ENCODE measurements at places on chromosomes 12 and 14. TPM values are rescaled to one million over a fixed set of nuclear protein-coding genes. Genes with fewer than 3 reads are reported as not detected.

DNA sequence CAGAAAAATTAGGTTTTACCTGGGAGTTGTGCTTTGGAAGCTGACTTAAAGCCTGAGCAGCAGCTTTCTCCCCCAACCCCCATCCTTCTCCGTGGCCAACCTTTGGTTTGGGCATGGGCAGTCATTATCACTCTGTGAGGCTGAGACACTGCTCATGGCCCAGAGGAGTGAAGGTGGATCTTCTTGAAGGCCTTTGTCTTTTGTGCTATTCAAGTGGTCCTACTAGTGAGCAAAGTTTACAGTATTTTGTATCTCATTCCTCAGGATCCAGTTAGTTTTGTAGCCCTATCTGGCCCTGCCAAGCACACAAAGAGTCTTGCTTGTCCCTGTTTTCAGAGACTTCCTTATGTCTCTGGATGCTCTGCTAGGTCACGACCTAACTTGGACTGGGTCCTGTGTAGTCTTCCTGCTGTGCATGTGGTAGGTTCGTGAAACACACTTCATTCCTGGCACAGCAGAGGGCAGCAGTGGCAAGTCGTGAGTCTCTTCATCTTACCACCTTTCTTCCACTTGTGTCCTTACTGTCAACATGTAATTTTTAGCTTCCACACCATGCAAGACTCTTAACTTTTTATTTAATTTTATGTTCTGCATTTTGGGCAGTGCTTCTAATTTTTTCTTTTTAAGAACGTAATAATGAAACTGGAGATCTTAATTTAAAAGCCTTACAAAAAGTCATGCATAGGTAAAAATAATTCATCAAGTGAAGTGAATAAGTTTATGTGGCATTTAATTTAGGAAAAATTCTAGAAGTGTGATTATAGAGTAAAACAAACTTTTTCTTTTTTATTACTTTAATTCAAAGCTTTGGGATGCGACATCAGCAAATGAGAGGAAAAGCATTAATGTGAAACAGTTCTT is 53.7 kb downstream of the APAF1 start:
- H3K27ac ChIP-seq, result no peak overlapping the region
- DNase-seq, result peak; percentile 61
- H3K4me3 ChIP-seq, result no peak overlapping the region
- peaks cover 12% of the 10 kb centered on the region for H3K4me1 ChIP-seq
- H3K36me3 ChIP-seq, result peaks cover 18% of the 10 kb centered on the region
- no peaks in the 10 kb centered on the region for H3K27me3 ChIP-seq

DNA sequence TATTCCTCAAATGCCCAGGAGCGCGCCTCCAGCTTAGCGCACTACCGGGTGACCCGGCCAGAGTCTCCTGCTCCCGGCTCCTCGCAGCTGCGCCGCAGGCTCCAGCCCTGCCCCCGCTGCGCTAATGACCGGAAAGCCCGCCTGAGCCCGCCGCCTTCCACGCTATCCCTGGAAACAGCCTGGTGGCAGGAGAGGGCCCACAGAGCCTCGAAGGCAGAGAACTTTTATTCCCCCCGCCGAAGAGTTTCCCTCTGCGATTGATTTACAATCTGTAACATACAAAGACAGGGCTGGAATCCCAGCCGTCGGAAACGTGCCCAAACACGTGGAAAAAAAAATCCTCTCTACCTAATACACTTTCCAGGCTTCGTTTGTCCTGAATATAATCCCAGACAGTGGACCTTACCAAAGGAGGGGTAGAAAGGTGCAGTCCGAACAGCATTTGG is 1.5 kb downstream of the COL2A1 start:
- no peak overlapping the region for H3K4me3 ChIP-seq
- H3K36me3 ChIP-seq, result no peaks in the 10 kb centered on the region
- H3K27me3 ChIP-seq, result peaks cover 45% of the 10 kb centered on the region
- peak; percentile 68 for DNase-seq
- H3K27ac ChIP-seq, result no peak overlapping the region

DNA sequence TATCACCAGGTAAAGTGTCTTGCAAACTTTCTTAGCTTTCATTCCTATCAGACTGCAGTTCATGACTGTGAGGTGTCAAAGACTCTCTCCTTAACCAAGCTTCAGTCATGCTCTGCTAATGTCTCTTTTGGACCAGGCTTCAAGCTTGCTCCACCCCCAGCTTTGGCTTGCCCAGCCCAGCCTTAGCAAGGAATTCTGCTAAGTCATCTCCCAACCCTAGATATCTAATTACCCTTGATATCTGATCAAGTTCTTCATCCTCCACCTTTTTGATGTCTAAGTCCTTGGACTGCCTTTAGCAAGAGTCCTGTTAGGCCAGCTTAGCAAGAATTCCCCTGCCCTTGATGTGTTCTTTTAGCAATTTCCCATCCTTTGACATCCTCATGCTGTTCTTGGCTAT is 108.9 kb upstream of the FGD4 start:
- peaks cover 4% of the 10 kb centered on the region for H3K36me3 ChIP-seq
- DNase-seq, result no peak
- no peak overlapping the region for H3K27ac ChIP-seq
- no peaks in the 10 kb centered on the region for H3K27me3 ChIP-seq
- H3K4me1 ChIP-seq, result peaks cover 5% of the 10 kb centered on the region

DNA sequence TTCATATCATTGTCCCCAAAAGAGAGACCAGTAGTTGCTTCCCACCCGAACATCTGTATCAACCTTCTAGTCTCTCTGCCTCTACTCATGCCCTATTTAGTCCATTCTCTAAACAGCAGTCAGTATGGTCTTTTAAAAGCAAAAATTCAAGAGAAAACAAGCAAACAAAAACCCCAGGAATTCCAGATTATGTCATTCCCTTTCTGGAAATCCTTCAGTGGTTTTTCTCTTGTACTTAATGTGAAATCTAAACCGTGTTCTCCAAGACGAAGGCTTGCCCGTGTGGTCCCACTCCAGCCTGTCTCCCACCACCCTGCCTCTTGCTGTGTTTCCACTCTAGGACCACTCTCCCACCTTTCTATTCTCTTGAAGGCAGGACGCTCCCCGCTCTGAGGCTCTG is 90.8 kb downstream of the TMEM30B start:
- DNase-seq, result no peak
- no peak overlapping the region for H3K4me3 ChIP-seq
- H3K36me3 ChIP-seq, result no peaks in the 10 kb centered on the region
- H3K27ac ChIP-seq, result no peak overlapping the region
- H3K4me1 ChIP-seq, result peaks cover 8% of the 10 kb centered on the region

DNA sequence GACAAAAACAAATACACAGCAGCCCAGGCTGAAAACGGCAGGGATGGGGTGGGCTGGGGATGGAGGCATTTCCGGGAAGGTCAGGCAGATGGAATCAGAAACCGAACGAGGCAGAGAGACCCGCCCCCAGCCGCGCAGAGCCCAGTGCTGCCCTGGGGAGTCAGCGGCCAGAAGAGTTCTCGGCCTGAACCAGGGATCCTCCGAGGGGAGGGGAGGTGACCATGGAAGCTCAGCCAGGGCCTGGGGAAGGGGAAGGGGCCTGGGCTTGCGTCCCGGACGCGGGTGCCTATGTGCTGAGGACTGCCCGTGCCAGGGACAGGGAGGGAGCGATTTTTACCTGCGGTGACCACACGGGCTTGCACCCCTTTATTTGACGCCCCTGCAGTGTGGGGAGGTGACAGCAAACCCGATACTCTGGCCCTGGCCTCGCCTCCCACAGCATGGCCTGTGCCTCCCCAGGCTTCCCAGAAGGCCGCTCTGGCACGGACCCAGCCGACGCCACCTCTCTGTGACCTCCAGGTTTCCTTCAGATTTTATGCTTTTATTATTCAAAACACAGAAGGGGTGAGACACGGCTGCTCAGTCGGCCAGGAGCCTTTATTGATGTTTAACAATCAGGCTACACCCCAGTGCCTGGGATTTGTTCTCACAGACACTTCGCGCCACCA is 7.7 kb downstream of the LRCOL1 start:
- H3K36me3 ChIP-seq, result peaks cover 5% of the 10 kb centered on the region
- peak overlapping the region; percentile 72 for H3K4me3 ChIP-seq
- H3K4me1 ChIP-seq, result peaks cover 12% of the 10 kb centered on the region
- H3K27me3 ChIP-seq, result peaks cover 30% of the 10 kb centered on the region

GRCh38 chr14:74426202-74426582 is at the start of gene SYNDIG1L:
SYNDIG1L (minus strand) TSS chr14:74426210; CDS start chr14:74409744, 16,466 bp downstream.
- H3K4me1 ChIP-seq, result peaks cover 21% of the 10 kb centered on the region
- peak within 1 kb of the TSS; percentile 84 for H3K4me3 ChIP-seq
- no peak for DNase-seq

- peaks cover 23% of the 10 kb centered on the region for H3K4me1 ChIP-seq
- peaks cover 5% of the 10 kb centered on the region for H3K27me3 ChIP-seq
Observed at GRCh38 chr14:61690982-61691381, 4.3 kb upstream of the HIF1A start.

- no peaks in the 10 kb centered on the region for H3K4me1 ChIP-seq
- no peak for DNase-seq
- no peaks in the 10 kb centered on the region for H3K36me3 ChIP-seq
- H3K4me3 ChIP-seq, result no peak overlapping the region
- H3K27ac ChIP-seq, result no peak overlapping the region
Observed at GRCh38 chr14:91918186-91918883, 29.2 kb downstream of the FBLN5 start.

DNA sequence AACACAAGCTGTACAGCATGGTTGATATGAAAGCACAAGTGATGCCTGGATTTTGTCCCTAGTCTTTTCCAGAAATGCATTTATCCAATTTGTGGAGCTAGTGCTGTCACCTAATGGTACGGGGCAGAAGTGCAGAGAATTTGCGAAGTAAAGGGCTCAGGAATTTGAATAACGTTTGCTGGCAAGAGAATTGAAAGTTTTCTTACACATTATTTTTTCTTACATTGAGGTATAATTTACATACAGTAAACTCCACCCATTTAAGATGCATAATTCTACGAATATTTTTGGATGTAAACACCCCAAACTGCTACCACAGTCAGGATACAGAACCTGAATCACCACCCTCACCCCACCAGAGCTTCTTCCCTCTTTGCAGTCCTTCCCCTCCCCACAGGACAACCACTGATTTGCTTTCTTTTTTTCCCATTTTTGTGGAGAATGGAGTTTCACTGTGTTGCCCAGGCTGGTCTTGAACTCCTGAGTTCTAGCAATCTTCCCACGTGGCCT is 3.5 kb downstream of the AICDA start:
- H3K27me3 ChIP-seq, result peaks cover 7% of the 10 kb centered on the region
- H3K4me1 ChIP-seq, result peaks cover 14% of the 10 kb centered on the region
- no peak overlapping the region for H3K27ac ChIP-seq
- H3K36me3 ChIP-seq, result no peaks in the 10 kb centered on the region
- peak; percentile 35 for DNase-seq

DNA sequence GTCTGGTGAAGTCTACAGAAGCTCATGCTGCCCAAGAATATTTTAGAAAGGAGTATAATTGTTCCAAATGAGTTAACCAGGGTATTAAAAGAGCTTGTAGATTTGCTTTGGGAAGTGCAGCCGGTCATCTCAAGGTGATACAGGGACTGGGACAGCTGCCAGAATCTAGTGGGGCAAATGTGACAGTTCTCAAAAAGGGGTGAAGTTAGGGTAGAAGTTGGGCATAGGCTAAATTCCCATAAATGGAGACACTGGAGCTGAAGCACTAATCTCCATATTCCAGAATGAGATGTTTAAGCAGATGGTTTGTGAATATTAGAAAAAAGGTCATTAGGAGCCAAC is 94.7 kb downstream of the ANO6 start:
- peaks cover 2% of the 10 kb centered on the region for H3K27me3 ChIP-seq
- H3K4me3 ChIP-seq, result no peak overlapping the region
- DNase-seq, result no peak

DNA sequence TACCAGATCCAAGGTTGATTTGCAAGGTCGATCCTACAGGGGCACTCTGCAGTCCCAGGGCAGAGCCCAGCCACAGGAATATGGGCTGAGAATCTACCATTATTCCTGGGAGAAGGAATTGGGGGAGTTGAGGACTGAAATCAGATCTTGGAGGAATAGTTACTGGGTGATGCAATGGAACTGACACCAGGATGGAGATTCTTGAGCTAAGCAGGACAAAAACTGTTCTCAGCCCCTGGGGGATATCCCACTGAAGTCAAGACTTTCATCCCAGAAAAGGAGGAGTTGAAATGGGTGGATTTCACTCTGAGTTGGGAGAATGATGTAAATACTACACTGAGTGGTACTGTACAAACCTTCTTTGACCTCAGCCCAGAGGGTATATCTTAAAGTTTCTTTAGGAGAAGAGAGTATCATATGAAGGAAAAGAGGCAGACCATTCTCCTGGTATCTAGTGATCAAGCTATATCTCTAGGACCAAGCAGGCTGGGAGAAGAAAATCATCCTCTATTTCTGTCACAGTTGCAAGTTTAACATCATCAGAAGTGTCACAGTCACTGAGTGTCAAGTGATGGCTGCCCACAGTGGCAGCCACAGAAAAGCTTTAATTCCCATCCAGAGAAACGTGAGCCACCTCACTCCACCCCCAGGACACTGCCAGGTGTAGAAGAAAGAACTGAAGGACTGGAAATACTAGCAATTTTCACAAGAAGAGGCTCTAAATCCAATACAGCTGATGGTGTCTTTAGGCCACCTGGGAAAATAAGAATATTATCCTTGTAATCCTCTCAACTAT is 181.9 kb downstream of the NUAK1 start:
- no peaks in the 10 kb centered on the region for H3K36me3 ChIP-seq
- no peak overlapping the region for H3K4me3 ChIP-seq
- H3K27me3 ChIP-seq, result no peaks in the 10 kb centered on the region
- DNase-seq, result no peak

TMPRSS12 gene
- not detected for total RNA-seq

Data from endothelial cell (in vitro differentiated cells).